ENCODE measurements at places on chromosomes 2 and 18.

DNA sequence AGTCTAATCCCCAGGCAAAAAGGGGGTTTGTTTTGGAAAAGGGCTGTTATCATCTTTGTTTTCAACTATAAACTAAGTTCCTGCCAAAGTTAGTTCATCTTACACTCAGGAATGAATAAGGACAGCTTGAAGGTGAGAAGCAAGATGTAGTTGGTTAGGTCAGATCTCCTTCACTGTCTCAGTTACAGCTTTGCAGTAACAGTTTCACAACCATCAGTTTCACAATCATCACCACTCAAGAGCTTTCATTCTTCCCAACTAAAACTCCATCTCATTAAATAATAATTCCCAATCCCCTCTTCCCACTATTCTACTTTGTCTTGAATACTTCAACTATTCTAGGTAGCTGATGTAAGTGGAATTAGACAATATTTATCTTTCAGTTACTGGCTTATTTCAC, 200.9 kb downstream of the NYAP2 start:
- no peak for DNase-seq

GRCh38 chr2:5942204-5942603, 250.0 kb downstream of the SOX11 start:
- no peak for DNase-seq

- DNase-seq: no peak
These were observed 44.3 kb downstream of the SCN9A start for GRCh38 chr2:166331468-166331867.

DNA sequence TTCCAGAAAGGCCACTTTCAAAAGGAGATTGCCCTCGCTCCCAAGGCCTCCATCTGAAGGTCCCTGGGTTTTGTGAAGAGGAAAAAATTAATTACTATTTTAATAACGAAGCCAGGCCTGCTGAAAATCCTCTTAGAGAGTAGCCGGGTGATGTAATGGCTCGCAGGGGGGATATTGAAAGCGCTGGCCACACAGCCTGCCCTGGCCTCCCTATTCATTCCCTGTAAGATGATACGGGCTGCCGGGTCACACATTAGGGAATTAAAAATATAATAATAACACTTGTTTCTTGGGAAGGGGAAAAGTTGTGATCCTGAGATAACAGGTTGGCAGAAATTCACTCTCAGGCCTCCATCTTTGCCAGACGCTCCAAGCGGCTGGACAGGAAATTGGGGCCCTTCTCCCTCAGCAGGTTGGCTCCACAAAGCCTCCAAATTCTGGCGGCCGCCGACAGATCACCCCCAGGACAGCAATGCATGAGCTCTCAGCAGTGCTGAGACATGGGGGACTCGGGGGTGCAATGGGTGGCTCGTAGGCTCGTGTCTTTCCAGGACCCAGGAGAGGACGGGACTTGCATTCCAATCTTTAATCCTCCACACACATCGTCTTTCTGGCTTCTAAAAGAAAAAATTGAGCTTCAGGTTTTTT, 299.9 kb upstream of the SALL3 start:
- DNase-seq: no peak

DNA sequence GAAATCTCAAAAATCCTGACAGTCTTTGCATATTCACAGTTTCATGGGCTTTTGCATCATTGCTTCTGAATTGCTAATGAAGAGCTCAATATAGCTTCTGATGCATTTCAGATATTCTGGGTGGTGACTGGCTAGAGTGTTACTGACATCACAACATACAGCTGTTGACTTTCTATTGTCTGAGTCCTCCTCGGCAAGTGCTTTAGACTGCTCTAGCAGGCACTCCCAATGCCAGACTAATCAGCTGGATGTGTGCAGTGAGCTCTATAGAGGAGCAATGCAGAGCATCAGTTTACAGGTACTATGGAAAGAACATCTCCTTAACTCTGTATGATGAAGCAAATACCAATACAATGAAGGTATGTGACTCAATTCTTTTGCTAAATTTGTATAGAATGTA, 54.9 kb downstream of the R3HDM1 start:
- peak; percentile 32 for DNase-seq

DNA sequence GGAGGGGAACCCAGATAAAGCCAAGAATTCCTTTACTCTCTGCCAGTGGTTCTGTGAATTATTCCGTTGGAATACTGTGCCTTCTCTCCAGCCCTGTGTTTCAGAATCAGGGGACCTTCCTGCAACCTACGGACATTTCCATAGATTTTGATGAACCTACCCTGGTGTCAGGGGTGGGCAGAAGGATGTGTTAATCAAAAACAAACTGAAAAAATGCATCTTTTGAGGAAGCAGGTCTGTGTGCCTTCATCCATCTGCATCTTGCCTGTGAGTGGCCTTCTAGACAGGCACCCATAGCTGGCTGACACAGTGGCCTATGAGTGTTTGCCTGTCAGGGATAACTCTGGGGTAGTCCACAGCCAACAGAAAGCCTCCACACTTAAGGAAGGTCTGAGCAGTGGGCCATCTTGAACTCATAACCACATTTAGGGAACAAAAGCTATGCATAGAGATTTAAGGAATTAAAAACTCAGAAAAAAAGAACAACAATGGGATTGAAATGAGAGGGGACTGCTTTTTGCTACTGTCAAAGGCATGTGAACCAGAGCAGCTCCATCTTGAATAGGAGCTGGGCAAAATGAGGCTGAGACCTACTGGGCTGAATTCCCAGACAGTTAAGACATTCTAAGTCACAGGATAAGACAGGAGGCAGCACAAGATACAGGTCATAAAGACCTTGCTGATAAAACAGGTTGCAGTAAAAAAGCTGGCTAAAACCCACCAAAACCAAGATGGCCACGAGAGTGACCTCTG, 45.9 kb upstream of the ITGA6 start:
- DNase-seq: no peak

- DNase-seq: no peak
These were observed 18.4 kb downstream of the SLC4A3 start for GRCh38 chr2:219645631-219646527.

- DNase-seq: no peak
These were observed 49.2 kb upstream of the DARS1 start for GRCh38 chr2:136034629-136035028.

DNA sequence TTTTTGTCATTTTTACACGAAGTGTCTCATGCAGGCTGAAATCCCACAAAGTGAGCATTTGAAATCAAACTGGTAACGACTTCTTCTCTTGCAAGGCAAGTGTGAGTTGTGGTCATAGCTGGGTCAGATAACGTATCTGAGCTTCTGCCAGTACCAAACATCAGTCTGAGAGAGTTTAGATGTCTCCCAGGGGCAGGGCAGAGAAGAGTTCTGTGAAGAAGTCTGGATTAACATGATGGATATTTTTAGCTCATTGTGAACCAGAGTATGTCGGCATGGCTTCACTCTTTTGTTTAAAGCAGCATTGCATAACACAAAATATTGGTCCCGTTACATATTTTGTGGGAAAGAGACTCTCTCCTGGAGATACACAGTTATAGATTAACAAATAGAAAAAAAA, 655.5 kb upstream of the KLHL29 start:
- DNase-seq: no peak

DNA sequence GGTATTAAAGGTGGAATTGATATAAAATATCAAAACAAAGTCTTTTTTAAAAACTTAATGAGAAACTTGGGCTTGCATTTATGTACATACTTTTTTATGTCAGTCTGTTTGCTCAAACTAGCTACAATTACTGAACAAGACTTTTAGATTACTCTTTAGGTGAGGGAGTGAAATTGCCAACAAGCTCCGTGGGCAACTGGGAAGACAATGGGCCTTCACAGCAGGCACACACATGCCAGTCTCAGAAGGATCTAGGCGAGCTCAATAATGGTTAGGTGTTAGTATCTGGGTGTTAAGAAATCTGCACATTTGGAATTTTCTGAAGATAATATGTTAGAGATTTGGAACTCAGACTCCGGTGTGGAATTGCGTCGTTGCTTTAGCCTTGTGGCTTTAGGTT, 23.0 kb upstream of the MAL start:
- DNase-seq: no peak

- DNase-seq: no peak
These were observed 701.6 kb upstream of the ZEB2 start for GRCh38 chr2:145221516-145221915.

GRCh38 chr18:8787794-8788193, 82.4 kb downstream of the MTCL1 start:
- DNase-seq: no peak

- no peak for DNase-seq
These were observed 7.2 kb upstream of the KIAA2012 start for GRCh38 chr2:202065876-202066275.

GRCh38 chr2:235462415-235462790, 31.4 kb upstream of the AGAP1 start:
- no peak for DNase-seq

- peak; percentile 38 for DNase-seq
These were observed 109.9 kb upstream of the ID2 start for GRCh38 chr2:8571792-8572499.

DNA sequence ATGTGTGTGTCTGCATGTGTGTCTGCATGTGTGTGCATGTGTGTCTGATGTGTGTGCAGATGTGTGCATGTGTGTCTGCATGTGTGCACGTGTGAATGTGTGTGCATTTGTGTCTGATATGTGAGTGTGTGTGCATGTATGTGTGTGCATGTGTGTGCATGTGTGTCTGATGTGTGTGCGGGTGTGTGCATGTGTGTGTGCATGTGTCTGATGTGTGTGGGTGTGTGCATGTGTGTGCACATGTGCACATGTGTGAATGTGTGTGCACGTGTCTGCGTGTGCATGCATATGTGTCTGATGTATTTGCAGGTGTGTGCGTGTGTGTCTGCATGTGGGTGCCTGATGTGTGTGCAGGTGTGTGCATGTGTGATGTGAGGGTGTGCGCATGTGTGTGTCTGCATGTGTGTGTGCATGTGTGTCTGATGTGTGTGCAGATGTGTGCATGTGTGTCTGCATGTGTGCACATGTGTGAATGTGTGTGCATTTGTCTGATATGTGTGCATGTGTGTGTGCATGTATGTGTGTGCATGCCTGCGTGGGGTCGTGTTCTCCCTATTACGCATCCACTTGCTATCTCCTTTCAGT, 470.1 kb upstream of the HS6ST1 start:
- no peak for DNase-seq

- no peak for DNase-seq
These were observed 77.3 kb downstream of the KCTD1 start for GRCh38 chr18:26471027-26471426.

DNA sequence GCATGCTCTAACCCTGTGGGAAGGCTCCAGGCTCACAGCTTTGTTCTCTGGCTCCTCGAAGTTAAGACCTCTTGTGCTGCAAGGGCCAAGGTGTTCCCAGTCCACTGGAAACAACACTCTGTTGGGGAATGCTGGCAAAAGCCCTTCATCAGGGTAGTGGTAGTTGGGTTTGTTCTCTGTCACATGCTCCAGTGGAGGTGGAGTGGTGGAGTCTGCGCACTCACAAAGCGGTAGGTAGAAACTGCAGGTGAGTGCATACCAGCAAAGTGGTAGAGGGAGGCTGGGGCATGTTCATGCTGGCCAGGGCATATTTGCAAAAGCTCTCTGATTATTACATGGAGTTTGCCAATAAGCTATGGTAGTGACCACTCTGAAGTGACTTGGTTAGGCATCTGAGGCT, 410.5 kb downstream of the CDH19 start:
- no peak for DNase-seq

GRCh38 chr2:26648516-26648915, 7.3 kb upstream of the CIB4 start:
- DNase-seq: no peak

GRCh38 chr2:173150087-173150486, 74.4 kb downstream of the MAP3K20 start:
- no peak for DNase-seq

DNA sequence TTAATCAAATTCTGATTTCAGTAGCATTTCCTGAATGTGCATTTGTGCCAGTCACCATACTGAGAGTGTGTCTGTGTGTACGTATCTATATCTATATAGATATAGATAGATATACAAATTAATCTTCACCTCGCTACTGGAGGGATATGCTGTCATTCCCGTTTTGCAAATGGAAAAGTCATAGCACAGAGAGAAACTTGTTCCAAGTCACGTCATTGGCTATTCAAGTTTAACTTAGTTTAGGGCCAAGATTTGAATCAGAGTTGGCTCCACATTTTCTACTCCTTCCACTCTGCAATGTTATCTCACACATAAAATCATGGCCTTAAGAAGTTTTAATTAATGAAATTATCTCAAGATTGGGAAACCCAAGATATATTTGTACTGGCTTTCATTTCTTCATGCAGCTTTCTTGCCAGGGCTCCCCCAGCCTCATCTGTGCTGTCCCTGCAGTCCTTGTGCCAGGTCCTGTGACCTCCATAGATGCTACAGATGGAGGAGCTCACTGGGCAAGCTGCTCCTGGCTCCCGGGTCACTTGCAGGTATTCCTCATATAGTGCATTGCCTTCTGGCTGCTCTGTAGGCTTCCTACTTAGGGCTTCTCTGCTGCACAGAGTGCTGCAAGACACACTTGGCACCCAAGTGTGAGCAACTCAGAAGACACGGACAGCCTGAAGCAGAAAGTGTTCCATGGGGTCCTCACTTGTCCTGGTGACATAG, 245.8 kb downstream of the KCNS3 start:
- no peak for DNase-seq

GRCh38 chr2:76295762-76296161, 585.0 kb upstream of the GCFC2 start:
- no peak for DNase-seq

- no peak for DNase-seq
These were observed 43.7 kb downstream of the TWIST2 start for GRCh38 chr2:238891457-238892203.

DNA sequence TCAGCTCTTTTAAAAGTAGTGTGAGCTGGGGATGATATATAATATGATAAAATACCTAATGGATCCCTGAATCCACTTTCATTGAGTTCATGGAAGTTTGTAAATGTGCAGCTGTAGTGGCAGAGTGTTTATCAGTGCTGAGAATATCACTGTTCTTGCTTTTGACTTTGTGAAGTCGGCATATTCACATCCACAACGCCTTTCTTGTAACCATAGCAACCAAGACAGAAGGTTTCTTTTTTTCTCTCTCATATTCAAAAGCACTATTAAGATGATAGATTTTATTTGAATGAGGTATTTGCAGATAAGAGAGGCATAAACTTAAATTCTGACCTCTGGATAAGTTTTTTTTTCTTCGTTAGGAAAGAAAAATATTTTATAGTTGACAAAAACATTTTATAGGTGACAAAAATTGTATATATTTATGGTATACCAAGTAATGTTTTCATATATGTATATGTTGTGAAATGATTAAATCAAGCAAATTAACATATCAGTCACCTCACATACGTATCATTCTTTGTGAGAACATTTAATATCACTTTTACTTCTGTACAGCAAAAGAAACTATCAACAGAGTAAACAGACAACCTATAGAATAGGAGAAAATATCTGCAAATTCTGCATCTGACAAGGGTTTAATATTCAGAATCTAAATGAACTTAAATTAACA, 130.0 kb downstream of the PLCL1 start:
- no peak for DNase-seq

GRCh38 chr2:167595839-167596471, 651.4 kb downstream of the STK39 start:
- DNase-seq: no peak

Data from NCI-H345 (cell line).